Stimulated activated effector memory CD8-positive, alpha-beta T cell treated with anti-CD3 and anti-CD28 coated beads, Interleukin-12 subunit alpha, Interleukin-12 subunit beta, amount 100 ng/mL, for 72 hours (primary cell): ENCODE measurements at places on chromosomes 5 and 9.

GRCh38 chr9:131330814-131331600 is 41.5 kb downstream of the PLPP7 start:
- DNase-seq = no peak

- DNase-seq = no peak
Observed at GRCh38 chr5:23139338-23140171, 286.4 kb upstream of the CDH12 start.

GRCh38 chr9:135037521-135038250 is 49.8 kb upstream of the OLFM1 start:
- DNase-seq = no peak

- DNase-seq = no peak
Observed at GRCh38 chr5:526456-527088, 2.3 kb upstream of the SLC9A3 start.

DNA sequence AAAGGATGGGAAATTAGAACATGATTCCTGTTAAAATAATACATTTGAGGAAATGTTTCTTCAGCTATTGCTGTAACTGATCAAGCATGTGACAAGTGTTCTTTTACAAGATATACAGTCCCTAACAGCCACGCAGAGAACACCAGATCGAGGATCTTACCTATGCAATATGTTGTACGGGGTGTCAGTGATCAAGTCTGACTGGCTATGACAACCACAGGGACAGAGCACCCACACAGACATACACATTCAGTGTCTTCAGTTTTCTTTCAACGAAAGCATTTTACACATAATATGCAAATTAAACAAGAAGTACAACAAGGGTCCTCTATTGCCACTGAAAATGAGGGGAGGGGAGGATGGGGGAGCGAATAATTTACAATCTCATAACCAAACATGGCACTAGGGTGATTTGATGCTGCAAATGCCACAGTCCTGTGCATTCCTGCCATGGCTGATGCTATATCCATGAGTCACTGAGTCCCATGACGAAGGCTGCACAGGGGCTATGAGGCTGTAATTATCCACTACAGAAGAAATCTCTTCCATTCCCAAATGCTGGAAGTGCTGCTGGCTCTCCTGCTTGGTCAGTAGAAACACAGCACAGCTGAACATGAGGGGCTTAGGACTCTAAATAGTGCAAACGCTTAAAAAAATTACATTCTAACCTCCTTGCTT is 118.2 kb downstream of the KLHL3 start:
- no peak for DNase-seq

GRCh38 chr9:113623851-113624485 is 160.4 kb downstream of the RGS3 start:
- no peak for DNase-seq

- no peak for DNase-seq
Observed at GRCh38 chr5:60835554-60835953, 8.5 kb downstream of the ELOVL7 start.

DNA sequence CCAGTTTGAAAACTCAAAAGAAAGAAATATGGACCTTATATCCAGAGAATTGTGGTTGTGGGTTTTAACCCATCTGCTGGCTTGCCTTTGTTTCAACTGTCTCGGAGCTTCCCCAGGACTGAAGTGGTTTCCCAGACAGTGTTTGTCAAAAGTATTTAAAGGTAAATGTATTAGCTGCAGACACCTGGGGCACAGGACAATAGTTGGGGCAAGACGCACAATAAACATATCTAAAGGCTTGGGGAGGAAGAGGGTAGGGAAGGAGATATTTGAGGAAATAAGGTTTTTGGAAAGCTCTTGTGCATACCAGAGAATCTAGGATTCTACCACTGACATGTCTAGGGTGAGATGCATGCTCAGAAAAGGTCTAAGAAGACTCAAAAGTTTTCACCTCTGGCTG is 99.0 kb downstream of the ADAMTS2 start:
- no peak for DNase-seq

- DNase-seq = no peak
Observed at GRCh38 chr9:111162026-111162425, 123.8 kb upstream of the LPAR1 start.

- no peak for DNase-seq
Observed at GRCh38 chr5:133222521-133222920, 170.7 kb downstream of the HSPA4 start.

DNA sequence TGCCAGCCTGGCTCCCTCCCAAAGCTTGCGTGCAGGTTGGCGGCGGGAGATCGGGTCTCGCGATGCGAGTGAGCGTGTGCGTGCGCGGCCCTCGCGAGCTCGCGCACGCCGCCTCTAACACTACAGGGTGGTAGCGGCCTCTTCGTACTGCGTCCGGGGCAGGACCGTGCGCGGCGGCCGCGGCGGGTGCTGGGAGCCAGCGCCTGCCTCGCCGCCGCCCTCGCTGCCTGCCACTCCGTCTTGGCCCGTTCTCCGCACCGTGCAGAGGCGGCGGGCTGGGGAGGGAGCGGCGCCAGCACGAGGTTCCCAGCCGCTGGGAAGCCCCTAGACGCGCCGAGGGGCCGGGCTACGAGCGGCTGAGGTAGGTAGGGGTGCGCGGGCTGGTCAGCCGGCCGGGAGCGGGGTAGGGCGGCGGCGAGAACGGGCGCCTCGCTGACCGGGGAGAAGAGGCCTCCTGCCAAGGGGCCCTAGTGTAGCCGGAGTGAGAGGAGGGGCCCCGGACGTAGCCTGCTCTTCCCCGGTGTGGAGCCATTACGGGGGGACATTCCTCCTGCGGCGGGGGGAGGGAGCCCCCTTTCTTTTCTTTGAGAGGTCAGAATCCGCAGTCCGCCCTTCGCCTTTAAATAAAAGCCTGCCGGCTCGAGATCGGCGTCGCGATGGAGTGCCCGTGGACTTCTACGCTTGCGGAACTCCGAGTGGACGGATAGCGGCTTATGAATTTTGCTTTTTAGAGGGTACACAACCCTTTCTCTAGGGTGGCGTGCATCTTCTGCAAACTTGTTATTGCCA is at the start of gene C5orf24:
Gene C5orf24 (plus strand): TSS at position 117 of the 789 bp plus-strand sequence. CDS start 8,933 bp downstream, outside the sequence.
- DNase-seq = peak; percentile 81

DNA sequence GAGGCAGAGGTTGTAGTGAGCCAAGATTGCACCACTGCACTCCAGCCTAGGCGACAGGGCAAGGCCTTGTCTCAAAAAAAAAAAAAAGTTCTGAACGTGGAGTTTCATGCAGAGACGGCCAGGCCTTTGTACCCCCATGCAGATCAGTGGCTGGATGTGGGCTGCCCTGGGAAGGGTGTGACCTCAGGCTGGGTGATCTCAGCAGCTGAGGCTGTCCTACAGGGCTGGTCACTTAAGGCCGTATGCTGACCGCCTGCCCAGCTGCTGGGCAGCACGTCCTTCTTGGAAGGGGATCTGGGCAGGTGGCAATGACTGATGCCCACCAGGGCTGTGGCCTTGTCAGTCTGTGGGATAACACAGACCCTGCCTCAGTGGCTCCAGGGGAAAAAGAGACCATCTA is 37.2 kb upstream of the GRHPR start:
- no peak for DNase-seq

- no peak for DNase-seq
Observed at GRCh38 chr5:54009828-54010227, 300.5 kb downstream of the ARL15 start.

- DNase-seq = no peak
Observed at GRCh38 chr5:140267559-140268018, 35.3 kb downstream of the PFDN1 start.
